ENCODE measurements at places on chromosomes 4 and X.

DNA sequence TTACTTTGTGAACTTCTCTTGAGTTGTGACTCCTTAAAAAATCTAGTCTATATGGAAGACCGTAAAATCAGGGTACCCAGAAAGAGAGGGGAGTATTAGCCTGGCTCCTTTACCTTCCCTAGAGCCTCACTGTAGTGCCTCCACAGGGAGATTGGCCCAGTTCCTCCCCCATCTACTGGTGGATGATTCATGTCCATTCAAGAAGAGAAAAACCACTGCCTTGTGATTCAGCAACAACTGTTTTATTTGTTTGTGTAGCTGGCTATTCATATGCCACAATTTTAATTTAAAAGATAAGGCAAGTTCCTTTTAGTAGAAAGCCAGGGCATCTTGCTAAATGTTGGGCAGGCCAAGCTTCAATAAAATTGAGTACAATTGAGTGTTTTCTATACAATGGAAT lies 221.8 kb upstream of the KCNIP4 start:
- DNase-seq = no peak

- DNase-seq = no peak
These were observed at the start of gene CXCL11 for GRCh38 chr4:76035799-76036380. CXCL11 (minus strand) TSS chr4:76036070; CDS start chr4:76035987, 83 bp downstream.

- DNase-seq = peak; percentile 49
These were observed 360.5 kb downstream of the MID1IP1 start for GRCh38 chrX:39161611-39162255.

DNA sequence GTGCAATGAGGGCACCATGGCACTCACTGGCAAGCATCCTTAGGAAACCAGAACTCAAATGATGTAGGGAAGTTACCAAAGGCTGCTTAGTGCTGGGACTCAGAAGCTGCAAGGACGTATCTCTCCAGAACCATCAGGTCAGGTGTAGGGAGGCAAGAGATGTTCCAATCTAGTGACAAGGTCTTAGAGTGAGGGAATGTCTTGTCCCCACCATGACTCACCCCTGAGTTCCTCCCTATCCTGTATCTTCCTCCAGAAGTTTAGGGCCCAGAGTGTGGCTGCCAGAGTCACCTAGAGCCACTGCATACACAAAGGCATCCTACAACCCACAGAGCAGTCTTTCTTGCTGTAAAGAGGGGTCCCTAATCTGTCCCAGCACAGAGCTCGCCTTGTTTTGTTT lies 14.1 kb upstream of the IRAK1 start:
- DNase-seq = no peak

DNA sequence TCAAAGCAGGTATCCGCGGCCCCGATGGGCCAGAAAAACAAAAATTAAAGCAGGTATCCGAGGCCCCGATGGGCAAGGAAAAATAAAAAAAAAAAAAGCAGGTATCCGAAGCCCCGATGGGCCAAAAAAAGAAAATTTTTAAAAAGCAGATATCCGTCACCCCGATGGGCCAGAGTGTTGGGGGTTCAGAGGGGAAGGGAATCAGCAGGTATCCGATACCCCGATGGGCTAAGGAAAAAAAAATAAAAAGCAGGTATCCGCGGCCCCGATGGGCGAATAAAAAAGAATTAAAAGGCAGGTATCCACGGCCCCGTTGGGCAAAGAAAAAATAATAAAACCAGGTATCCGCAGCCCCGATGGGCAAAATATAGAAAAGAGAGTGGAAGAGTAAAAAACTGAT lies 289.0 kb downstream of the CHIC1 start:
- no peak for DNase-seq

GRCh38 chrX:117607561-117607960 lies 509.0 kb downstream of the KLHL13 start:
- DNase-seq = no peak

DNA sequence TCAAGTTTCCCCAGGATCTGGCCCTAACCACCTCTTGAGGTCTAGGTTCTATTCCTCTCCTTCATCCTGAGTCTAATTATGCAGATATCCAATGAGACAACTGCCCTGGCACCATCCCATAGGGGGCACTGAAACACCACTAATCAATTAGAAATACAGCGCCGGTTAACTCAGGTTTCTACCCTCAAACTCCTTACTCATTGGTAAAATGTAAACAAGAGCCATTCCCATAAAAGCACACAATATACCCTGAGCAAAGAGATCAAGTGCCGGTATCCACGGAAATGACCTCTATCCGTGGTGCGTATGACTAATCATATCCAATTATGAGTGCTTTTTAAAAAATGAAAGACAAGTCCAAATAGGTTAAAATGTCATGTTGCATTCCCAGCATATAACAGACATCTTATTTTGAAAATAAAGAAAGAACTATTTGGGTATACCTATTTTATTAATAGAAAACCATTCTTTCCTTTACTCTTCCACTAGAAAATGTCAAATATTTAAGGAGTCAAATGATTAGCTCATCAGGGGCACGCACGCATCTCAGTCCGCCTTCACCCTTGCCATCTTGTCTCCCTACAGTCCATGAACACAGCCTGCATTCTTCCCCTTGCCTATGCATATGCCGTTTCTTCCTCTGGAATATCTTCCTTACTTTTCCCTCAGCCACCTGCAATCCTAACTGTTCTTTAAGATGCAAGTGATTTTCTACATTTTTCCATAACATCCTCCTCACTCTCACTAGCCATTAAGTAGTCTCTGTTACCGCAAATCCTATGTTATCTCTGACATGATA lies 141.1 kb downstream of the MAML3 start:
- no peak for DNase-seq

DNA sequence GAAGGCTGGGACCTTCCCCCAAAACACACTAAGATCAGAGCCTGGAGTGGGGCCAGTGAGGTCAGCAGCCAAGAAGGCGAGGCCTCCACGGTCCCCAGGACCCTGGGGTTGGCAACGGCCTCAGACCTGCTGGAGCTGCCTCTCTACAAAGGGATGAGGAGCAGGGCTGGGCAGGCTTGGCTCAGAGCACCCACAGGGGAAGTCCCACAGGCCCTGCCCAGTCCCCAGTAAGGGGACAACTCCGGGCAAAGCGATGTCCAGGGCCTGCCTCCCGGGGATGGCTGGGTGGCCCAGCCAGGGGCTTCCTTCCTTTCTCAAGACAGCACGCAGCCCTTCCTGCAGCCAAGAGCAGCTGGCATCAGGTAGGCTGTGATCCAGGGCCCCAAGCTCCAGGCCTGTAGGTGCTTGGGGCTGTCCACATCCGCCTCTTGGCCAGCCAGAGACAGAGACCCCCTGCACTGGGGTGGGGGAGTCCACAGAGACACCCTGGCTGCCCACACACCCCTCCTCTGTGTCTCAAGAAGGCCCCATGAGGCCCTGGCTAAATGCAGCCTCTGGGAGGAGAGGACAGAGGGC lies 5.7 kb downstream of the MXD4 start:
- DNase-seq = peak; percentile 21

DNA sequence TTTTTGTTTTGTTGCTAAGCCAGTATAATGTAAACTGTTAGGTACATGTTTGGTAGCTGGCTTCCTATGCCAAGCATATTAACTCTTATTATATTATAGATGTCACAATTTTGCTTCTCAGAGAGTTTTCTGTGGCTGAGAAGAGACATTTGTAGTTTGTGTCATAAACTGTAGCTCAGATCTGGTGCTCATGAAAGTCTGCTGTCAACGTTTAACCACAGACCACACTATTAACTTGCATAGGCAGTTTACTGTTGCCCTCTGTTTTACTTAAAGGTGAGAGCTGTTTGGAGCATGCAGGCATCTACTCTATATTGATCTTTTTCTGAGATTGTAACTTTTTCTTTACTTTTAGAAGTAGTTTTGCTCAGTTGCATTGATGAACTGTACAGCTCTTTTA lies 166.8 kb downstream of the TLL1 start:
- no peak for DNase-seq

GRCh38 chr4:82773057-82773456 lies 25.5 kb downstream of the SCD5 start:
- DNase-seq = peak; percentile 28

- no peak for DNase-seq
These were observed 135.6 kb downstream of the CHIC2 start for GRCh38 chr4:53928825-53929224.

- no peak for DNase-seq
These were observed 460.6 kb downstream of the NAF1 start for GRCh38 chr4:162706051-162706450.

- no peak for DNase-seq
These were observed 742.2 kb upstream of the ATOH1 start for GRCh38 chr4:93086356-93086755.

DNA sequence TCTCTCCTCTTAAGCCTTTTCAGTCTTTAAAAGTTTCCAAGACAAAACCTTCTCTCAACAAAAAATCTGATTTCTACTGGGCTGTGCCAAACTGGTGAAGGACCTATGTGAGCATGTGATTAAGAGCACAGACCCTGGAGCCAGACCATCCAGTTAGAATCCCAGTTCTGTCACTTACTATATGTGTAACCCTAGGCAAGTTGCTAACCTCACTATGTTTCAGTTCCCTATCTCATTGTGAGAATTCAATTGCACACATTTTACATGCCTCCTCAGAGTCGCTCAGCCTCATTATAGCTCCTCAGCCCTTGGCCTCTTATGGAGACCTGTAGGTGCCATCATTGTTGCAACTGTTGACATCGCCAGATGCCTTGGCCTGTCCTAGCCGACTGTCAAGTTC lies 54.1 kb upstream of the VEGFD start:
- DNase-seq = no peak

DNA sequence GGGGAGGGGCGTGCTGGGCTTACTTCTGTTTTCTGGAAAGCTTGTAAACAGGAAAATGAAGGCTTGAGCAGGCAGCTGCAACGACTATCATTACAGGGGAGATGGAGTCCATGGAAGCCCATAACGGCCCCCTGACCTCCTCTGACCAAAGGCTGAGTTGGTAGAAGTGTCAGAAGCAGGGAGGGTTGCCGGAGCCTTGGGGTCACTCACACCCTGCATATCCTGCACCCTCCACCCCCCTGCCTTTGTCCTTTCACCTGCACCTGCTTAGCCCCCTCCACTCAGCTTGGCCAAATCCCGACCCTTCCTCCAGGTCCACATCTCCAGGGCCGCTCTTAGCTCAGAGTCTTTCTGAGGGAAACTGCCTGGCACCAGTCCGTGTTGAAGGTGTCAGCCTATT lies 12.5 kb upstream of the MSX1 start:
- peak; percentile 77 for DNase-seq

DNA sequence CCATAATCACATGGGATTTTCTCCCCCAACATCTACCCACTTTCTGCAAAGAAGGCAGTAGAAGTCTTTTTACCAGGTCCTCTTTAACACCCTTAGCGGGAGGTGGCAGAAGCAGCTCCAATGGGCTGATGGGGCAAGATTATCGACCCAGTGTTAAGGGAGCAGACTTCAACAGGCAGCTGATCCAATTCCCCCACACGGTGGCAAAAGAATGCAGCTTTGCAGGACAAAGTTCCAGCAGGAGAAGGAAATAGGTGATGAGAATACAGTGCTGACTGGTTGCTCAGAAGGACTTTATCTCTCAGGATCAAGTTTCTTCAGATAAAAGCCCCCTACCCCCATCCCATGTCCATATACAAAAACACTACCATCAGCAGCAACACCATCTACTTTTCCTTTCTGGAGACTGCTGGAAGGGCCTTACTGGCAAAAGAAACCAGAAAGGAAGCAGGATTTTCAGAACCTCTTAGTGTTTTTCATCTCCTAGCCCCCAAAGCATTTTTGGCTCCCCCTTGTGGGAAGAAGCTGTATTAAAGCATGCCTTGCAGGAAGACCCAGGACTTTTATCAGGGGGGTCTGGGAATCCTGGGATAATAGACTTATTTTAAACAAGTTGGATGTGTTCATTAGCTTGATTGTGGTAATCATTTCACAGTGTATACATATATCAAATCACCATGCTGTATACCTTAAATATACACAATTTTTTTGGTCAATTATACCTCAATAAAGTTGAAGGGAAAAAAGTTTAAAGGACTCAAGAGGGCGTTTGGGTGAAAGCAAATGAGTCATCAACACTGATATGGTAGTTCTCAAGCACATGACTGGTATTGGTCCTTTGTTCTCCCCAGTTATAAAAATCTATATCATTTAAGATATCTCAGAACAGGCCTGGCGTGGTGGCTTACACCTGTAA lies 146.4 kb downstream of the GPC3 start:
- DNase-seq = no peak

DNA sequence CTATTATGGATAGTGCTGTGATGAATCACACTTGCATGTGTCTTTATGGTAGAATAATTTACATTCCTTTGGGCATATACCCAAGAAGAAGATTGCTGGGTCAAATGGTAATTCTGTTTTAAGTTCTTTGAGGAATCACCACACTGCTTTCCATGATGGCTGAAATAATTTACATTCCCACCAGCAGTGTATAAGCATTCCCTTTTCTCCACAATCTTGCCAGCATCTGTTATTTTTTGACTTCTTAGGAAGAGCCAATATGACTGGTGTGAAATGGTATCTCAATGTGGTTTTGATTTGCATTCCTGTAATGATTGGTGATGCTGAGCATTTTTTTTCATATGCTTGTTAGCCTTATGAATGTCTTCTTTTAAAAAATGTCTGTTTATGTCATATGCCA lies 1120.2 kb downstream of the ARAP2 start:
- no peak for DNase-seq

DNA sequence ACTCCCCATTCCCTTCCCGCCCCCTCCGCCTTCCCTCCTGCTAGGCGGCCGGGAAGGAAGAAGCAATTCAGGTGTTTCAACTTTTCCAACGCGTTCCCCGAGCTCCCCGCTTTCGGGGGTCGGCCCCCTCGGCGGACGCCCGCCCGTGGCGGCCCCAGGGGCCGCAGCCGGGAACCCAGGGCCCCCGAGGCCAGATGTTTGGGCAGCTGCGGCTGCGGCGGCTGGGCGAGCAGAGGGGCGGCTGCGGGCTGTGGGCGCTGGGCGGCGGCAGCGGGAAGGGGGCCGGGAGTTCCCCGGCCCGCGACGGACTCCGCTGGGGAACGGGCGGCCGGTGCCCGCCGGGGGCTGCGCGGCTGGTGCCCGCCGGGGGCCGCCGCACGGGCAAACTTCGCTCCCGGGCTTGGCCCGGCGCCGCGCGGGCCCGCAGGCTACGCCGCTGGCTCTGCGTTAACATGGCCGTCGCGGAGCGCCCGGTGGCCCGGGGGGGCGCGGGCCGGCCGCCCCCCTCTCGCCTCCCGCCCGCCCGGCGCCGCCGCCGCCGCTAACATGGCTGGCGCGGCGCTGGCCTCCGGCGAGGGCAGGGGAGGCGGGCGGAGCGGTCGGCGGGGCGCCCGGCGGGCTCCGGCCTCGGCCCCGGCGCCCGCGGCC lies 510 bp downstream of the HMGB3 start:
- no peak for DNase-seq

- DNase-seq = no peak
These were observed 2.4 kb upstream of the SETD7 start for GRCh38 chr4:139558235-139559088.

- DNase-seq = no peak
These were observed 255.4 kb downstream of the ARHGAP10 start for GRCh38 chr4:147987252-147987651.

DNA sequence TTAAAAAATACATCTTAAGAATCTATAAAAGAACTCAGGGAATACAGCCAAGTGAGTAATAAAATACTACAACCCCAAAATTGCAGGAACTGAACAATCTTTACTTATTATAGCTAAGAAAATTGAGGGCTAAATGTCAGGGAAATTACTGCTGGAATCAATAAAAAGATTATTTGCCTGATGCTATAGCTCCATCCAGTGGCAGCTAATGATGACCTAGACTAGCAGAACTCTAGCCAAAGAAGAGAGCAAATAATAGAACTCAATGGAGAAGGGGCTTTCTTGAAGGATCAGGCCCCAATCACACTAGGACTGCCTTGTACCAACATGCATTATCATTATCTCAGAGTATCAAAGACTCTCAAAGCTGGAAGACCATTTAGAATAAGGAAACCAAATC lies 85.0 kb upstream of the FAM241A start:
- no peak for DNase-seq

GRCh38 chr4:102535398-102536082 lies 34.4 kb downstream of the NFKB1 start:
- DNase-seq = no peak

All from lower leg skin (tissue), 4 donors.